ENCODE measurements at places on chromosomes 5 and 9.

DNA sequence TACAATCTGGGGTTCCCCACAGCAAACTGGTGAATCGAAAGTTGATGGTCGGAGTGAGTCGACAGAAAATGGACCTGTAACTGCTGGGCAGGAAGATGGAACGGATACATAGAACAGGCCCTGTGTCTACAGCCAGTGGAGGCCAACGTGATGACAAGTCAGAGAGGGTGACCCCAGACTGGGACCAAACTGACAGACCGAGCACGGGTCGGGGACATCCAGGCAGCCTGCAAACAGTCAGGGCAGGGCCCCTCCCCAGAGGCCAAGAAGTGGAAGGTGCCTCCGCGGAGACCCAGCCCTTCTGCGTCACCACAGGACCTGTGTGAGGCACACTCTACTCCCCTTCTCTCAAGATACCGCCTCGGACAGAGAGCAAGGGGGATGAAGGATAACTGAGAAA, 25.1 kb upstream of the FANCC start:
- no peak for DNase-seq

DNA sequence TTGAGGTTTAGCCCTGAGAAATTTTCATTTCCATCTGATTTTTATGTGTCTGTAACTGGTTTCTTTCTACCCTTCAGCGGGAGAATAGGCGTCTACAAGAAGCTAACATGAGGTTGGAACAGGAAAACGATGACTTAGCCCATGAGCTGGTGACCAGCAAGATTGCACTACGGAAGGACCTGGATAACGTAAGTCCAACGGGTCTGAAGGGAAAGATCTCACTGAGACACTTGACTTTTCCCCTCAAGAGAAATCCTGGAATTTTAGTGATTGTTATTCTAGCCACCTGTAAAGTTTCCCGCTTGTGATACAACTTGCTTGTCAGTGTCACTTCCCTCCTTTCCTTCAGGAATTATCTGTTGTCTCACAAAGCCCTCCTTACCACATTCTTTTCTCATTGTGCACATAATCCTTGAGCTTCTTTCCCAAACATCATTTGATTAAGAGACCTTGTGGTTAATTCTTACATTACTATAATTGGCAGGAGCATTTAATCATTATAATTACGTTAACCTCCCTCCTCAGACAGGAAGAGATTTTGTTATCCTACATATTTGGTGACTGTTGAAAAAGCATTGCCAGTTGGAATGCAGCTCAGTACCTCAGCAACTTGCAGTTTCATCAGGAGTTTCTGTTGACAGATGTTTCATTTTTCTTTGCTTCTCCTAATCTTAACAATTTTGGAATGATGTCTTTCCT, 56.9 kb downstream of the GPR21 start:
- no peak for DNase-seq

DNA sequence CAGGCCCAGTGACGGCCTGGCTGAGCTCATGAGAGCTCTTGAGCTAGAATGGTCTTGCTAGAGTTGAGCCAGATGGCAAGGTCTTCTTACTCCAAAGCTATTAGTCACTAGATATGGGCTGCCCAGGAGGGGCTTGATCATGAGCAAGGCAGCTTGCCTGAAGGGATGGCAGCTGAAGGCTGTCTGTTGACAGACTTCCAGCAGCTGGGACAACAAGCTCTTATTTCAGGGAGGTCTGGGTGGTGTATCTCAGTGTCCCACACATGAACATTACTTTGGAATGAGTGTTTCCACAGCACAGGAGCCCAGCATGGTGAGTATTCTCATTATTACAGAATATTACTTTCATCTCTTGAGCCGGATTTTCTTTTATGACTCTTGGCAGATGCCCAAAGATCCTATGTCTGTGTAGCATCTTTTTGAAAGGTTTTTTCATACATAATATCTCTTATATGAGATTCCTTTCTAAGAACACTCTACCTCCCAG, 414.1 kb downstream of the ARHGEF28 start:
- no peak for DNase-seq

- DNase-seq, result no peak
Measured at GRCh38 chr9:75039801-75040200, 11.7 kb upstream of the CARNMT1 start.

GRCh38 chr5:37905230-37905629, 65.4 kb upstream of the GDNF start:
- DNase-seq, result no peak

DNA sequence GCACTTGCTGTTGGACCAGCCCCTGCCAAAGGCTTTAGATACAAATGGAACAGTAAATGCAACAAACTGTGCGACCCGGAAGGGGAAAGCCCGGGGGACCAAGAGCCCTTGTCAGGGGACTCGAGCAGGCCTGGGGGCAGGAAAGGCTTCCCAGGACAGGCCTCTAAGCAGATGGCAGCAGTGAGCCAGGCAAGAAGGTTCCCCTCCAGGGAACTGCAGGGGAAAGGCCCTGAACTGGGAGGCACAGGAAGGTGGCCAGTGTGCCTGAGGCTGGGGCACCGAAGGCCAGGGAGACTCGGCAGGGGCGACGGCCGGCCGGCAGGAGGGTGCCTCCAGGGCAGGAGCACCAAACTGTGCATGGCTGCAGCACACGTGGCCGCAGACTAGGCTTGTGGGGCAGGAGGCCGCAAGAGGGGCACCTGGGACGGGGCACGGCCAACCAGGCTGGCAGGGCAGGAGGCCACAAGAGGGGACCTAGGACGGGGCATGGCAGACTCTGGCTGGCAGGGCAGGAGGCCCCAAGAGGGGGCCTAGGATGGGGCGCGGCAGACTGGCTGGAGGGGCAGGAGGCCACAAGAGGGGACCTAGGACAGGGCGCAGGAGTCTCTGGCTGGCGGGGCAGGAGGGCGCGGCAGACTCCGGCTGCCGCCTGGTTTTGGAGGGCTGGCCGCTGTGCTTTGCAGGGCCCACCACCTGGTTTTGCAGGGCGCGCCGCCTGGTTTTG, 10.0 kb downstream of the VAV2 start:
- no peak for DNase-seq

GRCh38 chr5:149089796-149090195, 26.9 kb upstream of the SH3TC2 start:
- DNase-seq, result no peak

DNA sequence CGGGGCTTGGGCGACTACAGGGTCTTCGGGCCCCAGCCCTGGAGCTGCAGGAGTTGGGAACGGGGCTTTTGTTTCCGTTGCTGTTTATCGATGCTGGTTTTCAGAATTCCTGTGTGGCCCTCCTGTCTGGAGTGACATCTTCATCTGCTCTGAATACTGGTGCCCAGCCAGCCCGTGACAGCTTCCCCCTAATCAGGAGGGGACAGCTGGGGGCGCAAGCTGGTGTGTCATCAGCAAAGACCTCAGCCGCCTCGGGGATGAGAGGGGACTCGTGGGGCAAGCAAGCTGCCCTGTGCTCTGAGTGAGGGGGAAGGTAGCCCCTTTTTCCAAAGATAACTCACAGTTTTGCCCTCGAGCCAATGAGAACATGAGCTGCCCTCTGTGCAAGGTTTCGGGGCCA, 110.7 kb downstream of the RXRA start:
- DNase-seq, result no peak

- no peak for DNase-seq
Measured at GRCh38 chr9:91842358-91843049, 107.5 kb downstream of the ROR2 start.

GRCh38 chr9:91102269-91102668, 259.4 kb downstream of the AUH start:
- no peak for DNase-seq

GRCh38 chr5:177557041-177557647, 2.8 kb upstream of the FAM193B start:
- no peak for DNase-seq

GRCh38 chr5:37375091-37375490, 4.0 kb upstream of the WDR70 start:
- DNase-seq, result no peak

GRCh38 chr9:137866226-137867141, 11.1 kb upstream of the CACNA1B start:
- no peak for DNase-seq

GRCh38 chr5:102090770-102091169, 205.3 kb downstream of the SLCO4C1 start:
- no peak for DNase-seq

GRCh38 chr5:153796527-153796926, 242.2 kb downstream of the FAM114A2 start:
- DNase-seq, result no peak

- no peak for DNase-seq
Measured at GRCh38 chr5:8851101-8851500, 694.8 kb downstream of the SEMA5A start.

- DNase-seq, result no peak
Measured at GRCh38 chr5:53482717-53483638, 2.5 kb downstream of the FST start.

- DNase-seq, result no peak
Measured at GRCh38 chr9:107294756-107295155, 11.7 kb downstream of the RAD23B start.

- DNase-seq, result no peak
Measured at GRCh38 chr9:134630393-134630790, 11.2 kb upstream of the COL5A1 start.

DNA sequence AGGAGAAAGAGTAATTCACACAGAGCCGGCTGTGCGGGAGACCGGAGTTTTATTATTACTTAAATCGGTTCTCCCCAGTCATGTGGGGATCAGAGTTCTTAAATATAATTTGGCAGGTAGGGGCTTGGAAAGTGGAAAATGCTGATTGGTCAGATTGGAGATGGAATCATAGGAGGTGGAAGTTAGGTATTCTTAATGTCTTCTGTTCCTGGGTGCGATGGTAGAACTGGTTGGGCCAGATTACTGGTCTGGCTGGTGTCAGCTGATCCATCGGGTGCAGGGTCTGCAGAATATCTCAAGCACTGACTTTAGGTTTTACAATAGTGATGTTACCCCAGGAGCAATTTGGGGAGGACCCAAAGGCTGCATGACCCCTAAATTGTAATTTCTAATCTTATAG, 4.6 kb upstream of the CERCAM start:
- no peak for DNase-seq

GRCh38 chr5:107235167-107235566, 435.6 kb downstream of the EFNA5 start:
- DNase-seq, result no peak

DNA sequence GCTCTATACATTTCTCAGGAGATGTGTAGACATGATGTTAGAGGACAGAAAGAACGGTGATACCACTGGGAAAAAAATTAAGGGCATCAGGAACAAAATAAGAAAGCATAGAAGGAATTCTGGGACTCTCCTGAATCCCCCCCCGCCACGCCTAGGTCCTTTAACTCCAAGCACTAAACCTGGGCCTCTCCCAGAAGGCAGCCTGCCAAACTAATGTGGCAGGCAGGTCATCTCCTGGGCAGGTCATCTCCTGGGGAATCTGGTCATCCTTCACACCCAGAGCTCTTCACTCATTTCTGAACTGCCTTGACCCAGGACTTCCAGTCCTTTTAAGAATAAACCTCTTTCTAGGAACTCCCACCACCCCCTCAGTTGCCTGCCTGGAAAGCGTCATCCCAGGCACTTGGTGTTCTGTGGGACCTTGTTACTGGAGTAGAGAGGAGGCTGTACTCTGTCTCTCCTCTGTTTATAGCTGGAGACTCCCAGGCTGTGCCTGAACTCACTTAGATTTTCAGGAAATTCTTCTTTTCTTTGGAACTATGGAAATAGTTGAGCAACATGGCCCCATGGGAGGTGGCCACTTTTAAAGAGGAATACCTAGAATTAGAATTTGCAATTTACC, 24.1 kb downstream of the PSAT1 start:
- no peak for DNase-seq

- DNase-seq, result no peak
Measured at GRCh38 chr9:101629636-101630035, 34.9 kb upstream of the PPP3R2 start.

- no peak for DNase-seq
Measured at GRCh38 chr9:95939472-95939871, 64.0 kb downstream of the ERCC6L2 start.

- DNase-seq, result peak; percentile 72
Measured at GRCh38 chr5:132481596-132482211, 8.9 kb downstream of the IRF1 start.

- no peak for DNase-seq
Measured at GRCh38 chr9:82021198-82021597, 32.6 kb downstream of the SPATA31D1 start.

GRCh38 chr5:74285675-74286280, 354.8 kb downstream of the ENC1 start:
- no peak for DNase-seq

- DNase-seq, result no peak
Measured at GRCh38 chr5:31066655-31067328, 126.7 kb upstream of the CDH6 start.

DNA sequence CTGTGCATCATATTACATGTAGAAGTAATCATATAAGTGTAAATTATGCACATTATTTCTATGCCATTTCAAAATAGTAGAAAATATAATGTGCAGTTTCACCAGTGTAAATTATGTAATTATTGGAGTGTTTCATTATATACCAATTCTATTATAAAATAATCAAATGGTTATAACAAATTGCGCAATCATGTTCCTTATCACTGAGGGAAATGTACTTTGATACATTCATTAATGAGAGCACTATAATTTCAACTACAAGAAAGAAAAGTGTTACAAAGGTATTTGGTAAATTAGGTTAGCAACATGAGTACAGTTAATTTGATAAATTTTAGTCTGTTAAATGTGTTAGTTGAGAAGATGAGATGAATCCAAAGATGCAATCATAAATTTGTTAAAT, 421.5 kb upstream of the CDH10 start:
- DNase-seq, result no peak

GRCh38 chr9:126818482-126818881, 13.6 kb downstream of the ZBTB43 start:
- DNase-seq, result no peak

Data from CD4-positive, alpha-beta T cell treated with Interferon gamma for 1 hour (primary cell).